ENCODE measurements at places on chromosomes 16 and 17.

DNA sequence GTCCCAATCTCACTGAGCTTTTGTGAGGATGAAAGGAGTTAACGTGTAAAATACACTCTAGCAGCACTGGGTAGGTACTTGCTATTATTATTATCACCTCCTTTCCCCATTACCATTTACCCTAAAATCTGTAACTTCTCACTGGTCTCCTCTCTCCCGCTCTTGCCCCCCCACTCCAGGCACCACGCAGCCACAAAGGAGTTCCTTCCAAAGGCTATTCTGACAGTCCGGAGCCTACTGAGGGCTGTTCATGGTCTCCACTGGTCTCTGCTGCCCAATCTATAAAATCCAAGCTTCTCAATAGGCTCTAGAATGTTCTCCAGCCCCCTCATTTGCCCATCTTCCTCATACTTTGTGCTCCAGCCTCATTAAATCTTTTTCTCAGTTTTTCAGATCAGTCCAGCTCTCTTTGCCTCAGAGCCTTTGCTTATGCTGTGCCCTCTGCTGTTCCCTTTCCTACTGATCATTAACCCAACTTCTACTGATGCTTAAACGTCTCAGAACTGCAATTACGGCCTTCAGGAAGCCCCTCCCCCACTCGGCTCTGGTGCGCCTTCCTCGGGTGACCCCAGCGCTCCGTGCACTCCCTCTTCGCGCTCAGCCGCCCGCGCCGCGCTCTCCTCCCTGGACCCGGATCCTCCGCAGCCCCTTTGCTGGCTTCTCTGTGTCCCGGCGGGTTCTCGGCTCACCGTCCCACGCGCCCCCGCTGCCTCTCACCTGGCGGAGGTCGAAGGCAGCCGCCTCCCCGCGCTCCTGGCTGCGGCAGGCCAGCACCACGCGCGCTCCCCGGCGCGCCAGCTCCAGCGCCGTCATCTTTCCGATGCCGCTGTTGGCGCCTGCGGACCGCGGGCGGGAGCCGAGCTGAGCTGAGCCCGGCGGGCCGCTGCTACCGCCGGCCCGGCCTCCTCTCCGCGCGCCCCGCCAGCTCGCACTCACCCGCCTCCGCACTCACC is 737 bp downstream of the DHRS13 start:
- peak; percentile 11 for DNase-seq

GRCh38 chr17:30302241-30302640 is 10.5 kb upstream of the BLMH start:
- no peak for DNase-seq

DNA sequence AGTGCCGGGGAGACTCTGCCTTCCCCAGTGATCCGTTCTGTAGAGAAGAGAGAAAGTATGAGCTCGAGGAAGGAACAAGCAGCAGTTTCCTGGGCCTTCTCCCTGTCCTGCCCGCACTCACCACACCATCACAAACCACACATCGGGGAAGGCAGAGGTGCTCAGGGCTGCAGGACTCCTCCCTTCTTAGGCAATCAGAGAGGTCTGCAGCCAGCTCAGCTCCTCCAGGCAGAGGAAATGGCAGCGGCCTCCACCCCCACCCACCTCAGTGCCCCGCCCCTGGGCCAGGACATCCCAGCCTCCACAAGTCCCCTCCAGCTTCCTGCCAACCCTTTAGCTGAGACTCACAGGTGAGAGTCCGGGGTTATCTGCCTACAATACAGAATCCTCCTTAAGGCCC is 2.0 kb downstream of the ZNF319 start:
- peak; percentile 48 for DNase-seq

- DNase-seq: no peak
These were observed 3.5 kb downstream of the SOCS1 start for GRCh38 chr16:11252482-11252931.

DNA sequence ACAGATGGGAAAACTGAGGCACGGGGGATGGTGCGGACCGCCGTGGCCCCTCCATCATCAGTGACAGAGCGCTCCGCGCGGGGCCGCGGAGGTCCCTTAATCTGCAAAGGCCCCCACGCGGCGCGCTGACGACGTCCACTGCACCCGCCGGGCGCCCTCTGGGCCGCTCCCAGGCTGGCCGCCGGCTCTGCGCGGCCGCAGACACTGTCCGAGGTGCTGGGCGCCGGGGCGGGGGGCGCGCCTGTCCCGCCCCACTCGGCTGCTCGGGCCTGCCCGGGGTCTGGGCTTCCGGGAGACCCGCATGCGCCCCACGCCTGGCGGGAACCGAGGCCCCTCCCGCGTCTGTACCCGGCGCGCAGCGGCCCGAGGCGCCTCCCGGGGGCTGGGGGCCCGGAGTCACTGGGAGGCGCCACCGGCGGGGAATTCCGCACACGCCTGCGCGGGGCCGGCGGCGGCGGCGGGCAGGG is 550 bp upstream of the RNF213 start:
- peak; percentile 57 for DNase-seq

- DNase-seq: no peak
These were observed 43.2 kb downstream of the MYH3 start for GRCh38 chr17:10613775-10614513.

GRCh38 chr17:51700011-51700760 is 439.8 kb downstream of the UTP18 start:
- no peak for DNase-seq

GRCh38 chr17:6240001-6240400 is 169.8 kb downstream of the WSCD1 start:
- no peak for DNase-seq

GRCh38 chr16:30060346-30060745 is 5.2 kb upstream of the ALDOA start:
- DNase-seq: no peak

GRCh38 chr17:2275722-2276121 is 27.9 kb downstream of the SMG6 start:
- DNase-seq: no peak

DNA sequence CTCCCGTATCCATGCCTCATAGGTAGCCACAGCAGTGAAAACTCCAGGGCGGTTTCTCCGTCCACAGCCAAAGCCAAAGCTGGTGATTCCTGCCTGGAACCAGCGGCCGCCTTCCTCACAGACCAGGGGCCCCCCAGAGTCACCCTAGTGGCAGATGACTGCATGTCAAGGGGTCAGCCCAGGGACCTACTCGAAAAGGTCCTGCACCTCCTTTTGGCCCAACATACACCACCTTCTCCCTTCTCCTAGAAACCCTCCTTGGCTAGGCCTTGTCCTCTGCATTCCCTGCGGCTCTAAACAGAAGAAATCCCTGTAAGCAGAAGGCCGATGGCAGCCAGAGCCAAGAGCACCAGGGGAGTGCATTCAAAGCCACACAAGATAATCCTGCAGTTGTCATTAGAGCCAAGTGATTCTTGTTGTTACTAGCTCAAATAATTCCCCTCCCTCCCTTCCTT is 6.1 kb downstream of the PRSS36 start:
- DNase-seq: no peak

- no peak for DNase-seq
These were observed at the start of gene CTRL for GRCh38 chr16:67931712-67932461. Gene CTRL, minus strand, starts transcription at chr16:67931862. Its CDS starts 10 bp downstream, at chr16:67931852.

- DNase-seq: no peak
These were observed 544.4 kb downstream of the KCNJ2 start for GRCh38 chr17:70713694-70714093.

GRCh38 chr17:32909787-32910369 is 18.1 kb upstream of the TMEM98 start:
- DNase-seq: peak; percentile 68

- DNase-seq: no peak
These were observed 753.9 kb upstream of the EEF2KMT start for GRCh38 chr16:5851393-5851982.

- no peak for DNase-seq
These were observed 3.1 kb upstream of the POLG2 start for GRCh38 chr17:64499805-64500486.

DNA sequence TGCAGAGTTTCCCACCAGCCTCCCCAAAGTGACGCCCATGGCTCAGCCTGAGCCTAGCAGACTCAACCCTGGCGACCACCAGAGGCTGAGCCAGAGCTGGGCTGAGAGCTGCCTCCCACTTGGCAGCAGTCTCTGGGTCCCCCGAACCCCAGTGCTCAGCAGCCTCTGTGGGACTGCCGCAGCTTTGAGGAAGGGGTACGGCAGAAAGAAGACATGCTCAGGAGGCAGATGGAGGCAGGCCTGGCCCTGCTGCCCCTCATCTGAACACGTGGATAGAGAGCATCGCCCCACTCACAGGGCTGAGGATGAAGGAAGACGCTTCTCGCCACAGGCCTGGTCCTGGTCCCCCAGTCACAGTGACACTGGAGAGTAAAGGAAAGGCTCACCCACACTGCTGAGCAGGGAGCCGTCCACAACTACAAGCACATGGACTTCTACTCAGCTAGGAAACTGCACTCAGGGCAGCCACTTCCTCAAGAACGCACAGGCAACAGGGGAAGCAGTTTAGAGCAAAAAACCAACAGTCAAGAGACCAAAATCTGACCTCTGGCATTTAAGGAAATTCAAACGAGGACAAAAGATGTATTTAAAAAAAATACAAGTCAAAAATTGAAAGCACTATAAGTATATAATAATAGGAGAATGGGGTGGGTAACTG is 45.2 kb upstream of the GSG1L start:
- DNase-seq: peak; percentile 83

- DNase-seq: no peak
These were observed 386.4 kb upstream of the TNRC6C start for GRCh38 chr17:77572065-77572601.

DNA sequence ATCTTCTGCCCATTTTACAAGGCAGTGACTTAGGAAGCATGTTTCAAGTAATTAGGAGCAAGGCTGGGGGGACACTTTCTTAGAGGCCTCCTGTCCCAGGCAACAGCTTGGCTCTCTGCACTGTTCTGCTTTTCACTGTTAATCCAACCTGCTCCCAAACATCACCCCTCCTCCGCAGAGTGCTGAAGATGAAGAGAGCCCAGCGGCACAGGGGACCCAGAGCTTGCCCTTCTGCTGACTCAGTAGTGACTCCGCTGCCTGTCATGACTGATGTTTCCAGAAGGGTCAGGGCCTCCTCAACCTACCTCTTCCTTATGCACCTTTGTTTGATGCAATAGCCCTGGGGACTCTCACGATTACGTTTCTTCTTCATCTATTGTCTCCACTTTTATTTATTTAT is 38.9 kb upstream of the NDRG4 start:
- no peak for DNase-seq

DNA sequence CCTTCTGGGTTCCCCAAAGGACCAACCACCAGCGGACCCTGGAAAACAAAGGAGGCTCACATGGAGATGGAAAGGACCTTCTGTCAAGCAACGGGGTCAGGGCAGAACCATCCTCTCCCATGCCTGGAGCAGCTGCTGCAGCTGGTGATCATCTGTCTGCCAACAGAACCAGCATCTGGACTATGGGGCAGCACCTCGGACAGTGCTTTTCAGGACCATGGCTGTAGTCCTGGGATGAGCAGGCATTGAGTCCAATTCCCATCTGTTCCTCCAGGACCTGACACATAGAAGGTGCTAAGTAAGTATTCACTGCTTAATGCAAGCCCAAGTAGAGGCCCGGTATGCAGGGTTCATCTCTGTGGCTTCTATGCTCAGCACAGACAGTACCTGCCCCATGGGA is 304.7 kb downstream of the XYLT1 start:
- DNase-seq: no peak

DNA sequence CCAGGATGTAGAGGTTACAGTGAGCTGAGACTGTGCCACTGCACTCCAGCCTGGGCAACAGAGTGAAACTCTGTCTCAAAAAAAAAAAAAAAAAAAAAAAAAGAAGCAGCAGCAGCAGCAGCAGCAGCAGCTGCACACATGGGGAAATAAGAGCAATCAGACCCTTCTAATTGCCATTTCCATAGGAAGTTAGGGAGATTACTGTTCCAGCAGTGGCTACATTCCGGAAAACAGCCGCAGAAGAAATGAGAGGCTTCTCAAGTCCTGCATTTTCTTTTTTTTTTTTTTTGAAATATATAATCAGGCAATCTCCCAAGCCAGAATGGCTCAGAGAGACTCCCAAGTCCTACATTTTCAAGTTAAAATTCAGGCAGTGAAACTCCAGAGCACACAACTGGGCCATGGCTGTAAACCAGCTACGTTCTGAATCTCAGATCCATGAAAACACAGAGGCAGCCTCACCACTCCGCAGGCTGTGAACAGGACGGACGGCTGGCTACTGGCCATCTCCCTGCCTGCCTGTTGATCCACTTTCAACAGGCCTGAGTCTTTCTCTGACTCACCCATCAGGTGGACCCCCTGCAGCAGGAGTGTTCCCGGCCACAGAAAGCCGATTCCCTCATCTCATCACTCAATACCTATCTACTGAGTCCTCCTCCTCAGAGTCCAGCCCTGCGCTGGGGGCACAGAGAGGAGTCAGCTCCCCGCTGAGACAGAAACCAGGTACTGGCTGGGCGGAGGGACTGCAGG is 15.0 kb downstream of the TRPV1 start:
- no peak for DNase-seq

DNA sequence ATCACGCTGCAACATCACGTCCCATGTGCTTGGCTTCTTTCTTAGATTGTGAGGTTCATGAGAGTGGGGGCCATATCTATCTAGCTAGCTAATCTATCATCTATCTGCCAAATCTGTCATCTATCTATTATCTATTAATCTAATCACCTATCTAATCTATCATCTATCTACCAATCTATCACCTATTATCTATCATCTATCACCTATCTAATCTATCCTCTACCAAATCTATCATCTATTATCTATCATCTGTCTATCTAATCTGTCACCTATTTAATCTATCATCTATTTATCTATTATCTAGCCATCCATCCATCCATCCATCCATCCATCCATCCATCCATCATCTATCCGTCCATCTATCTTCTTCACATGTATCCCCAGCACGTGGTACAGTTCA is 14.2 kb downstream of the COX6A2 start:
- no peak for DNase-seq

GRCh38 chr16:85430523-85431421 is 182.3 kb upstream of the GSE1 start:
- DNase-seq: no peak

- peak; percentile 73 for DNase-seq
These were observed 108.0 kb downstream of the VPS53 start for GRCh38 chr17:606508-607250.

GRCh38 chr16:12618515-12618914 is 185.2 kb downstream of the CPPED1 start:
- DNase-seq: no peak
